Stimulated activated CD4-positive, alpha-beta T cell treated with anti-CD3 and anti-CD28 coated beads, Interleukin-4, amount 100 ng/mL, for 48 hours (primary cell): ENCODE measurements at places on chromosomes 2 and 18.

DNA sequence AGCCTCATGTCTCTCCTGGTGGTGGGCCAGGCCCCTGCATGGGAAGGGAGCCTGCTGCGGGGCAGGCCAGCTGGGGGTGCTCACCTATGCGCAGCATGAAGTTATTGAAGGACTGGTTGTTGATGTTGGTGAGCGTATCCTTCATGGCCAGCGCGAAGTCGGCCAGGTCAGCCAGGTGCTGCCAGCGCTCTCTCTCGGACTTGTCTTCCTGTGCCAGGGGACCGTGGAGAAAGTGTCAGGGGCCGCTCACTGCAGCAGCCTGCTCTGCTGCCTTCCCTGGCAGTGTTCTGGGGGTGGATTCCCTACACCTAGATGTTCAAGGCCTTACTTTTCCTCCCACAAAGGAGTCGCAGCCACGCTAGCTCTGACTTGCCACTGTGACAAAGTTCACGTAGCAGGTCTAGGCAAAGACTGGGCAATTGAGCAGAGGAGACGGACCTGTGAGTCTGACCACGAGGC lies 28.2 kb downstream of the CENPO start:
- no peak for DNase-seq

DNA sequence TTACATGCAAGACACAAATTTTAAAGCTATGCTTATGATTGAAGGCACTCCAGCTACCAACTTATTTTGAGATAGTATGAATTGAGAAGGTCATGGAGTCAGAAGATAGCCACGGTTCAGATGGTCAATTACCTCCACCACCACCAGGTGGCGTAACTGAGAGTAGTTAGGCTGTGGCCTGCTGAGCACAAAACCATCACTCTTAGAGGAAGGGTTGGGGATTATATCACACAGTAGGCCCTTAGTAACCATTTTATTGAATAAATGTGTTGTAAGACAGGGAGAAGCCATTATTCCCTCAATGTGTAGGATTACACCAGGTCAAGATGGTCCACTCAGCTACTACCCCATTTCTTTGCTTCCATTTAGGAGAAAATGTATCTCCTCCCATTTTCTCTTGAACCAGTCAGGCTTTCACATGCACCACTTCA lies 18.8 kb downstream of the KLHL41 start:
- peak; percentile 64 for DNase-seq

DNA sequence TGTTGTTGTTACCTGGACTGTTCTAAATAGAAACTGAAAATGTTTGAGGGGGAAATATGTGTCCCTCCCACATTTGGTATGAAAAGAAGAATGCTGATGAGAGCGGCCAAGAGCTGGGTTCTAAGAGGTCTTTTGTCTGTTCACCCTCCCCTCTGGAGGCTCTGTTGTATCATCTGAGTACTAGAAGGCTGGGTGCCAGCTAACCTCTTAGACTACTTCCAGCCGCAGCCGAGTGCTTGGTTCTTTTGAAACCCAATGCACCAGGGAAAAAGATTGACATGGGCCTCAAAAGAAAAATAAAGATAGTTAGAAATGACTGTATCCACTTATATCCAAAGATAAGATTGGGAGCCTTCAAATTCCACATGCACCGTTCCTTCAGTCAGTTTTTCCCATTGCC lies 255.9 kb downstream of the TXNL1 start:
- no peak for DNase-seq

- DNase-seq: no peak
These were observed 997.9 kb upstream of the CELF4 start for GRCh38 chr18:38563396-38563980.

- no peak for DNase-seq
These were observed 41.9 kb upstream of the SCN9A start for GRCh38 chr2:166417669-166418068.

- no peak for DNase-seq
These were observed at the start of gene CRACDL for GRCh38 chr2:98935777-98936352. Gene CRACDL (minus strand): TSS chr2:98936225. CDS start chr2:98846800, 89,425 bp downstream.

- DNase-seq: no peak
These were observed 79.9 kb downstream of the EPAS1 start for GRCh38 chr2:46377101-46377581.

DNA sequence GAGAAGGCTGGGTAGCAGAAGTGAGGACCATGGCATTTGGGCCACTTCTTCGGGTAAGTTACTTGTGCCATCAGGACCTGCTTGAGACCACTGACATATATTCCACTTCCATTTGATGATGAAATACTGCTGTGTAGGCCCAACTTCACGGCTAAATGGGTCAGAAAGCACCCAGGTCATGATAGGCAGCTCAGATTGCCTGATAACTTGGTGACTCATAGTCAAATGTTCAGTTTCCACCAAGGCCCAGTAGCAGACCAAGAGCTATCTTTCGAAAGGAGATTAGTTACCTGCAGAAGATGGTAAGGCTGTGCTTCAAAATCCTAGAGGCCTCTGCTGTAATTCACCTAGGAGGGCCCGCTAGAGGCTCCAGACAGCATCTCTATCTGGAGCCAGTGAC lies 31.8 kb upstream of the MEX3C start:
- no peak for DNase-seq

DNA sequence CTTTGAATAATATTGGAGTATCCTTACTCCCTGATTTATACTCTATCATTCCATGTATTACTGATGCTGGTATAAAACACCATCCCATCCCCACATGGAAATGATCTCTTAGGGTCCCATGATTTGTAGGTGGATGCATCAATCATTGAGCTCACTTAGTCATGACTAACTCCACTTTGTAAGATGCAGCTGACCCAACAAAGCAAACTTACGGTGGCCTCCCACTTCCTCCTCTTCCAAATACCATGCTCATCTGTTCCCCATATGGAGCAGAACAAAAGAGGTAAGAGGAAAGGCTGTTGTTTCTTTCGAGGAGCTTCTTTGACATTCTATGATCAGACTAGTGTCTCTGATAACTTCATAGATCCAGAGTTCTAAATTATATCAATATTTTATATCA lies 640.2 kb upstream of the SLC39A10 start:
- DNase-seq: no peak
